ENCODE measurements at places on chromosomes 2 and 18.
A peak's percentile ranks its signal among the peaks of the same experiment; 100 is the strongest.

GRCh38 chr18:45670281-45670962 is 53.6 kb upstream of the SLC14A1 start:
- DNase-seq, result no peak

GRCh38 chr18:35822413-35822812 is 150.1 kb upstream of the RMP24 start:
- no peak for DNase-seq

DNA sequence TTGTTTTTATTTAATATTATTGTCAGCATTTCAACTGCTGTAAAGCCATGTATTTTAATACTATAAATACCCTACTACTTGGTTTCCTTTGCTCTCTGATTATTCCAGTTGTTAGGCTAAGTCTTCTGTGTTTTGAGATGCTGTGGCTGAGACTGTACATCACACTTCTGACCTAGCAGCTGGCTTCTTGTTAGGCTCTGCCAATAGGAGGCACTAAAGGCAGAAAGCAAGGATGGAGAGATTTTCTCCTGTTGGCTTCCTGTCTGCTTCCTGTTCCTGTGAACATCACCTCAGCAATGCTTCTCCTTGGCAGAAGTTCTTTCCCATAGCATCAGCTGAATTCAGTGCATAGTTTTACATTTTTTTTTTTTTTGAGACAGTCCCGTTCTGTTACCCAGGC is 68.3 kb upstream of the YPEL5 start:
- DNase-seq, result no peak

DNA sequence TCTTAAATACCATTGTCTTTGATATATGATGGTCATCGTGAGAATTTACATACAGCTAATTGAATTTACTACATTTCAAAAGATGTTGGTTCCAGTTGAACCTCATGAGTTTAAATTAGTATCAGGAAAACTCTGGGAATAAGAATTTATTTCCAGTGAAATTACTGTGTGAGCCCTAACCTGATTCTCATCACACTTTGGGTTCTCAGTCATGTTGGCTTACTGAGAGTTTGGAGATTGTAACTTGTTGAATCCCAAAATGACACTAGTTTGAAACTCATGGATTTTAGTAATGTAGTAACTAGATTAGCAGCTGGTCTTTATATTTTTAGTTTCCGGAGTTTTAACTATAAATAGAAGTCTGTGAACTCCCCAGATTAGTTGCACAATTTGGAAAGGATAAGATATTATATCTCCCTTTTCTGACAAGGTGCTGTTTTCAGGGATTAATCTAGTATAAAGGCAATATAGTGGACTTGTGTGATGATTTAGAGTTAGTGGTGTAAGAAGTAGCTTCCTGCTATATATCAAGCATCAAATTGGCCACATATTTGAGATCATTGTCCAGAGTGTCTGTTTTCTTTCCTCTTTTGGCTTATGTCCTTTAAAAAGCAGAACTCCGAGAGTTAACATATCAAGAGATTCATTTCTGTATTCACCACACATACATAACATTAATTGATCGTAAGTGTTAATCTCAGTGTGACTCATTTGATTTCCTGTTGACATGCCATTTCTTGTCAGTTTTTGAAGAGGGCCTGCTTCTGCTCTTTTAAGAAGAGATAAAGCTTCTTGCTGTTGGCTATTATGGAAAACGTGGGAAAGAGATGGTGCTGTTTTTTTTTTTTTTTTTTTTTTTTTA is 15.7 kb downstream of the NDUFV2 start:
- DNase-seq, result no peak

DNA sequence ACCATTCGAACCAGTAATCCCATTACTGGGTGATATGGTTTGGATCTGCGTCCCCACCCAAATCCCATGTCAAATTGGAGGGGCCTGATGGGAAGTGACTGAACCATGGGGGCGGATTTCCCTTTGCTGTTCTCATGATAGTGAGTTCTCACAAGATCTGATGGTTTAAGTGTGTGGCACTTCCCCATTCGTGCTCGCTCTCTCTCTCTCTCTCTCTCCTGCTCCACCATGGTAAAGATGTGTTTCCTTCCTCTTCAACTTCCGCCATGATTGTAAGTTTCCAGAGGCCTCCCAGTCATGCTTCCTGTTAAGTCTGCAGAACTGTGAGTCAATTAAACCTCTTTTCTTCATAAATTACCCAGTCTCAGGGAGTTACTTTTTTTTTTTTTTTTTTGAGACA is 62.6 kb downstream of the NBAS start:
- no peak for DNase-seq

GRCh38 chr2:230784795-230785194 is 72.2 kb downstream of the CAB39 start:
- DNase-seq, result no peak

DNA sequence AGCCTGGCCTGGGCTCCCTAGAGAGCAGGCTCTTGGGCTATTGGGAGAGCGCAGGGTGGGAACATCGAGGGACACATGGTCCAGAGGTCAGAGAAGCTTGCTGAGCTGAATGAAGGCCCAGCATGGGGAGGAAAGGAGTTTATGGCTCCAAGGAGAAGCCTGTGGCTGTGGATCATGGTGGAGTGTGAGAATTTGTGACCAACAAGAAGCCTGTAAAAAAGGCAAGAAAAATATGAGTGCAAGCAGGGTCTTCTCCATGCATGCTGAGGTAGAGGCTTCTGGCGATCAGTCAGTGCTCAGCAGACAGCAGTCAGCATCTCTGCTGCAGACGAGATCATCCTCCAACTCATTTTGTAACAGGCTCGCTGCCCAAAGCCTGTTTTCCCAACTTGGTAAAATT is 1.3 kb upstream of the SCYGR3 start:
- no peak for DNase-seq

DNA sequence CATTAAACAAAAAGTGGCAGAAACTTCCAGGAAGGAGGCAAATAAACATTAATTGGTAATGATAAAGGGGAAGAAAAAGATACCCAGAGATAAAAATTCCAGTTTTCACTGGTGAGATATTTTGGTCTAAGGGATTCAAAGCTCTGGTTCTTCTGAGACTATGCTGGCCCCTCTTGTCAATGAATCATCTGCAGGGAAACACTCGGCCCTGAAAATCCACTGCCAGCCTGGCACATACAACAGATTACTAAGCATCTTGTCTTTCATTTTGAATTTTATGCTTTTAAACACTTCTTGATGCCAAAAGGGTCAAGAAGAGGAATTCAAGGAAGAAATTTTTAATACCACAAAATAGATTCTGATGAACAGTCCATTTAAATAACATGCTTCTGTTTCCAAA is 1603.8 kb upstream of the ZEB2 start:
- no peak for DNase-seq

GRCh38 chr2:176491172-176491904 is 222.1 kb downstream of the MTX2 start:
- DNase-seq, result peak; percentile 6

DNA sequence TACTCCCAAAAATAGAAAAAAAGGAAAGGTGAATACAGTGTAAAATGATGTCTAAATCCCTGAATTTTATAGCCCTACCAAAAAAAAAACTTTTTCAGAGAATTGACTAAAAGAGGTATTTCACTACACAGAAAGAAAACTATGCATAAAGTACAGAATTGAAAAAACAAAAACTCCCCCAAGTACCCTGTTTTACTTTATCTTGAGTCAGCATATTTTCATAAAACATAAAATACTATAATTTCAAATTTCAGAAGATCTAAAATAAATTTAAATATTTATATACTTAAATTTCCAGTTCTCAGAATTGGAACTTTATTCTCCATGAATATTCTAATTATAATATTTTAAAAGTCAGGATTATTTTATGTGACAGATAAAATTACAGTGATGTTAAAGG is 10.1 kb downstream of the NCKAP1 start:
- no peak for DNase-seq

GRCh38 chr2:242034996-242035814 is 165.7 kb downstream of the RTP5 start:
- no peak for DNase-seq

- DNase-seq, result no peak
Observed at GRCh38 chr2:105765415-105766299, 20.9 kb downstream of the NCK2 start.

GRCh38 chr2:234992196-234992595 is 40.4 kb downstream of the SH3BP4 start:
- no peak for DNase-seq

GRCh38 chr2:157349949-157350515 is 24.4 kb upstream of the ERMN start:
- DNase-seq, result no peak

DNA sequence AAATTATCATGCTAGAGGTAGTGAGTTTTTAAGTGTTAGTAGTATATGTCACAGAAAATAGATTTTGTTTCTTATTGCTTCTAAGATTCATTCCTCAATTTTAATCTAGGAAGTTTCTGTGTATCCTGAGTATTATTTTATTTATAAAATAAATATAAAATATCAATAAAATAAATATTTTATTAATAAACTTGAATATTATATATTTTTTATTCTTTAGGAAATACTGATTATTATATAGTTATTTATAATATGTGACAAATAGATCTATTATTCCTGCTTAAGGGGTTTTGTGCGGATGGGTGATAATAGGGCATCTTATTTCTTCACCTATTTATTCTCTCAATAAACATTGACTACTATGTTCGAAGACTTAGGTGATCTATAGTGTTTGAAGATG is 191.0 kb downstream of the ZNF407 start:
- no peak for DNase-seq

GRCh38 chr2:85132834-85133637 is at the start of gene TCF7L1:
Gene TCF7L1 (plus strand): TSS chr2:85133392. CDS start chr2:85133685, 293 bp downstream.
- no peak for DNase-seq

GRCh38 chr18:67354091-67354490 is 162.4 kb downstream of the DSEL start:
- no peak for DNase-seq

- DNase-seq, result no peak
Observed at GRCh38 chr18:69638056-69638455, 237.4 kb downstream of the DOK6 start.

DNA sequence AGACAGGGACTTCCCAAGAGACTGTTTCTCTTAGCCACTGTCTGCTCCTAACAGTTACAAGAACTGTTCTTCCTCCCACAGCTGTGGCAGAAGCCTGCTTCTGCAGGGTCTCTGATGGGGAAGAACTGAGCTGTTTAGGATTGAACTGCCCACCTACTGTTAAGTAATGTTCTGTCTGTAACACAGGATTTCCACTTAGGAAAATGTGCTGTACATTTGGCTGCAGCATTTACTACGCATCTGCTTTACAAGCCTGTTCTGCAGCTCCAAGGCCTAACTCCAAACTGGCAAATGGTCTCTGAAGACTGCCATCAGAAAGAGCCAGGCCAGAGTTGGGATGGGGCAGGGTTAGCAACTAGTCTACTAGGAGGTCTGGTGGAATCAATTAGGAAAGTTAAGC is 87.8 kb upstream of the UPP2 start:
- DNase-seq, result no peak

GRCh38 chr18:78632111-78632541 is 347.5 kb upstream of the SALL3 start:
- no peak for DNase-seq

DNA sequence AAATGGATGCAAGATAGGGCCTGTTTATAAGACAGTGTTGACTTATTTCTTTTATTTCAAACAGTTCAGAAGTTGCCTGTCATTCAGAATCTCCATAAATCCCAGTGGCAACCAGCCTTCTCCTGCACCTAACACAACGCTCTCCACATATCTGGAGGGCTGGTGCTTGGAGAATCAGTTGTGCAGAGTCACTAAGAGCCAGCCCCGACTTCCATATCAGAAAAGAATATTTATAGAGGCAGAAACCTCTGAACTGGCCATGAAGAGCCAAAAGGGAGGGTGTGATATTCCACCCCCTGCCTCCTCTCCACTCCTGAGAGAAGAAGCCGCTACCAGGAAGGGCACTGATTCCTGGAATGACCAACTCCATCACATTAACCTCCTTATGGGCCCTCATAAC is 34.0 kb upstream of the B4GALT6 start:
- no peak for DNase-seq

GRCh38 chr2:186919296-186919695 is 70.3 kb upstream of the ZSWIM2 start:
- no peak for DNase-seq

DNA sequence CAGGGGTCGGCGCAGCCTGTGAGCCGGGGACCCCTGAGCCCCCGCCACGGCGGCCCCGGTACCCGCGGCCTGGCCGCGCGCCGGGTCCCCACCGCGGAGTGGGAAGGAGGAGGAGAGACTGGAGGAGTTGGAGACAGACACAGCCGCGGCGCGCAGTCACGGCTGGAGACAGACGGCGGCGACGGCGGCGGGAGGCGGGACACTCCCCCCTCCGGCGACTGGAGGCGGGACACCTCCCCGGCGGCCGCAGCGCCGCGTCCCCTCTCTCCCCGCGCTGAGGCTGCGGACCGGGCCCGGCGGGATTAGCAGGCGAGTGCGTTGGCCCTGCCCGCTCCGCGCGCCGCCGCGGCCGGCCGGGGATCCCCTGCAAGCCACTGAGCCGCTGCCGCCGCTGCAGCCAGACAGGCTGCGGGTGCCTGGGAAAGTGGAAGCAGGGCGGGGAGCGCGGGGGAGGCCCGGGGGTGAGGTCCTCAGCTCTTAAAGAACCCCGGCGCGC is 1.0 kb upstream of the LDLRAD4 start:
- DNase-seq, result no peak

DNA sequence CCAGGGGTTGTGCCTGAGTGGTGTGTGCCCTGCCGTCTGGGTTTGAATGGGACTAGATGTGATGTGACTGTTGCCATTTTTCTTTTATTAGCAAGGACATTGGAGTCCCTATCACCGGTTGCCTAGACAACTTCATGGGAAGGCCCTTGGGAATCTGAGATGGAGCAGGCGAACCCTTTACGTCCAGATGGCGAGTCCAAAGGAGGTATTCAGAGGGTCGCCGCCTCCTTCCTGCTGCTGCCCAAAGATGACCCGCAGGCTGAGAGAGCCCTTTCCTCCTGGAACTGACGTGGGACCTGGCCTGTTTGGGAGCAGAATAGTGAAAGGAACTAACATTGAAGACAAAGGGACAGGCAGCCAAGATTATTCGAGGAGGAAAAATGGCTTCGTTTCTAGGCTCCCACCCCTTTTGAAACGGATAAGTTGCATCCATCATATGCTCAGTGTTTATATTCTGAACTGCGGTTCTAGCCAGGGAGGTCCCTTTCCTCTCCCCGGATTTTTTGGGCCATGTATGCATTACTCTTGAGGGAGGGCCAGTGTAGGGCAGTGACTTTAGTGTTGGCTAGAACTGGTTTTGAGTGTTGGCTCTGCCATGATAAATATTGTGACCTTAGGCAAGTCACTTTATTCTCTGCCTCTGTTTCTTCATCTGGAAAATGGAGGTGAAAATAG is 673 bp downstream of the CENPO start:
- no peak for DNase-seq

DNA sequence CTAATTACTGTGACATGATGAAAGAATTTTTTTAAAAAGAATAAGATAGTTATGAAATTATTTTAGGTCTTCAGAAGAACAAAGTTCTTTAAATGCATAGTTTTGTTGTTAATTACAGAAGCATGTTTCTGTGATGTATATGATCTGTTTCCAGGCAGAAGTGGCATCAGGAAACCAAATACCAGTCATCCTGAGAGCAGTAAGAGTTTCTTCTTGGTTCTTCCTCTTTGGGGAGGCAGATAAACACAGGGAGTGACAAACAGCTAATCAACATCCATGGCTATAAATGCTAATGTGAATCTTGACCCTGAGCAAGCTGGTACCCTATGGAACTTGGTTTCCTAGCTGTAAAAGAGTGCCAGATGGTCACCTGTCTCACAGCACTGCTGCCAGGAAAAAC is 29.2 kb downstream of the WIPF1 start:
- no peak for DNase-seq

Measured in esophagus squamous epithelium (tissue), 5 donors.